Mucosa of gallbladder (tissue), 1 donor: ENCODE measurements at places on chromosomes 1 and 21. TPM values are rescaled to one million over a fixed set of nuclear protein-coding genes. Genes with fewer than 3 reads are reported as not detected.

Gene PLPPR4
- total RNA-seq, result 2.2 TPM

DNA sequence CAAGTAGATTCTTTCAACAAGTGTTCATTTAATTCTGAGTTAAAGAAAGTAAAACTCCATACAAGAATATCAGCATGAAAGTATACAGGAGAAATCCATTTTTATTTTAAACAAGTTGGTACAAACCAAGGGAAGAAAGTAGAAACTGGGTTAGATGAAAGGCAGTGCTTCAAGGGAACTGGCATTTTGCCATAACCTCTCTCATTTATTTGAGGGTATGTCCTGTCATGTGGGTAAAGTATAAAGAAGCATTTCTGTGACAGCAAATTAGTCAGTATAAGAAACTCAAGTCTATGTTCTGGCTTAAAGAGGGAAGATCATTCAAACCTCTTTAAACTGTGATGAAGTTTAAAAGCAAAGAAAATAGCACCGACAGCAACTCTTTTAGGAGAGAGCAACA, 32.0 kb downstream of the OLFM3 start:
- DNase-seq, result no peak

- DNase-seq, result no peak
These were observed 698.8 kb downstream of the MATN1 start for GRCh38 chr1:30024411-30025195.

DNA sequence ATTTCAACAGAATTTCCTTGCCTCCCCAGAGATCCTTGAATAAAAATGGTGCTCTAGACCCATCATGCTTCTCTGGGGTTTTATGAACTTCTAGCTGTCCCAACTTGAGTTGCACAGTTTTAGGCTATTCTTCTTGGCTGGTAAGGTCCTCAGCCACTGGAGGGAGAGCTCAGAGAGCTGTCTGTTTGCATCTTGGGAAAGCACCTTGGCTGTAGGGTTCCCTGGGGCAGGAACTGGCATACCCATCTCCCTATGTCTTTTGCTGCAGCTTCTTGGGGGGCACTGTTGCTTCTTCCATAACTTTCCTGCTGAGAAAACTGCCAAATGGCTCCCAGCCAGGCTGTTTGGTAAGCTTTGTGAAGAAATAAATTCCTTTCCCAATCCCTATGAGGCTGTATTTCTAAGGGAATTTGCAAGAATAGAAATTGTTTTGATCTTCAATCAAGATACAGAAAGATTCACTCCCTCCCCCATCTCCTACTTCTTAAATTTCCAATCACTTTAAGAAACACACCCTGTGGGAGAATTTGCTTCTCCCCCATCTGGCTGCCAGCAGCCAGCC, 8.2 kb upstream of the FMOD start:
- no peak for DNase-seq

DNA sequence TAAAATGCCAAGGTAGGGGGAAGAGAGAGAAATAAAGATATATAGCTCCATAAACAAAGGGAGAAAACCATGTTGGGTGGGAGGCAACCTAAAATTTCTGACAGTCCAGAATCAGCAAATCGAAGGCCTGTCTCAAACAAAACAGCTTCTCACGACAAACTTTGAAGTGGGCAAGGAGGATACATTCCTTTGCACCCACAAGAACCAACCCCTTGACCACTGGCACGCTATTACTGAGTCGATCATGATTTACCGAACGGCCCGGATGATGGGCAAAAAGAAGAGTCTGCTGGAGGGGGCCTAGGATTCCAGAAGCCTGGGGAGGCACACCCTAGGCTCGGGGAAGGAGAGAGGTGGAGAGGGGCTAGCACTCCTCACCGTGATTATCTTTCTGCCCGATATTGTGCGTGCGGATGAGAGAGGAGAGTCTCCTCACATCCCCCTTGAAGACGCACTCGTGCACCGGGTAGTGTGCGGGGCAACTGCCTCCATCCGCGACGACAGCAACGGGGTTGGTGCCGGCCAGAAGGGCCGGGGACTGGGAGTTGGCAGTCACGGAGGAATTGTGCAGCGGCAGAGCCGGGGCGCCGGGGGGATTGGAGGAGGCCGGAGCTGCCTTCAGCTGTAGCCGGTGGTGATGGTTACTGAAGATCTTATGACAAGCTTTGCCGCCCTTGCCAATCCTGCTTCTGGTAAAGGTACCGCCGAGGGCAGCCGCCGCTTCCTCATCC, 756 bp downstream of the ANKRD13C start:
- DNase-seq, result peak; percentile 28
